Motor neuron (in vitro differentiated cells): ENCODE measurements at places on chromosomes 16 and 17. TPM values are rescaled to one million over a fixed set of nuclear protein-coding genes. Genes with fewer than 3 reads are reported as not detected.

TMEM220 gene
- total RNA-seq: 1.8 and 1.9 TPM in 2 replicates

CRAMP1 gene
- total RNA-seq: 19.8 and 22.9 TPM in 2 replicates

SLC16A3 gene
- total RNA-seq: 7.6 and 9.1 TPM in 2 replicates

NOS2 gene
- total RNA-seq: 0.09 and 0.13 TPM in 2 replicates

VMO1 gene
- 1.7 and 1.9 TPM in 2 replicates for total RNA-seq

IGFALS gene
- 0.44 and 1.1 TPM in 2 replicates for total RNA-seq

CHP2 gene
- total RNA-seq: not detected in 2 replicates

KRT14 gene
- 0.42 TPM in 1 of 2 replicates, not detected in the other for total RNA-seq

ARHGAP23 gene
- 6.5 and 8.5 TPM in 2 replicates for total RNA-seq

ABCA6 gene
- 1.0 and 1.6 TPM in 2 replicates for total RNA-seq

HBQ1 gene
- total RNA-seq: 5.5 and 7.4 TPM in 2 replicates

PITPNC1 gene
- 21.6 and 22.2 TPM in 2 replicates for total RNA-seq

MILR1 gene
- not detected in 2 replicates for total RNA-seq

NLK gene
- 35.9 and 36.6 TPM in 2 replicates for total RNA-seq

CHRNE gene
- 0.41 and 0.46 TPM in 2 replicates for total RNA-seq
